Smooth muscle cell of the brain vasculature (primary cell): ENCODE measurements at places on chromosomes 11 and 22.

- DNase-seq, result no peak
Measured at GRCh38 chr11:117808784-117809183, 11.8 kb upstream of the DSCAML1 start.

GRCh38 chr11:102119997-102120396 lies 9.8 kb downstream of the YAP1 start:
- no peak for DNase-seq

DNA sequence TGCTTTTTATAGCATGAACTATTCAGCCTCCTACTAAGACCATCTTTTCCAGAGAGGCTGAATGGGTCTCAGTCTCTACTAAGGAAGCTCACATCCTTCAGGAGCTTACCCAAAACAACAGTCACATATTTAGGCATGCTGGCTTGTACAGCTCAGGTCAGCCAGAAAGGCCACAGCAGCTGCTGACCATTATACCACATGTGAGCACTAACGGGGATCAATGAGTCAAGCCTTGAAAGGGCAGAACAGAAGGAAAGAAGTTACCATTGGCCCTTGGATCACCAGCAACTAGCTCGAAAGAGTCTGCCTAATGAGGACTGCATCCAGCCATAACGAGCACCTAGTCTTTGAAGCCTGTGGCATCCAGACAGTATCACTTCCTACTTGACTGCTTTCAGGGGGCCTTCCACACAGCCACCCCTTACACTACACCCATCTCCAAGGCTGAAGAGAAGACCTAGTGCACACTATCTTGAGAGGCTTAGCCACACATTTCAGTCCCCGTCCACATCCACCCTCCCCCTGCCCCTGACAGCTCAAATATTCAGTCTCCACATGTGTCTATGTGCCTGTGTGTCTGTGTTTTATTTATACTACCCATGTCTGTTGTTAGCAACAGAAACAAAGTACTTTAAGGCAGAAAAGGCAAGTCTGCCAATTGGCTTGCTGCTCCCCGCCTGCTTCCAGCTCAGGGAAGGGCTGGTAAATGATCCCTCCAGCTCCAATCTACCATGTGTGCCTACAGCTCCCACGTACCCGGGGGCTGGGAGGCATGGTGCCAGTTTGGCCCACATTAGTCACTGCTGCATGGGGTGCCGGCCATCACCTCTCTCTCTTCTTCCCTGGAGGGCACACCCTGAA lies 95.5 kb downstream of the RPL27A start:
- no peak for DNase-seq

DNA sequence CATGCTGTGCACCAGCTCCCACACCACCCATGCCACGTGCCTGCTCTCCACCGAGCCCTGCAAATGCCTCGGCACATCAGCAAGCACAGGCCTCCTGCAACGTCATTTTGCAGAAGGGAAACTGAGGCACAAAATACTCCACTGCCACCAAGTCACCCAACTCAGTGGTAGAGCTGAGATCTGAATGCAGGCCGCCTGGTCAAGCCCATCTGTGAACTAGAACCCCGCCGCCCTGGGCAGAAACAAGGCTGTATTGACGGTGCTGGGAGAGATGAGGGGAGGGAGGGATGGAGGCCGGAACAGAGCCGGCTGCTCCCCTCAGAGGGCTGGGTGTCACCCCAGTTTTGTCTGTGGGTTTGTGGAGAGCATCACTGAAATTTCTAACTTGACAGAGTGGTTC lies 81.4 kb downstream of the CDKN1C start:
- no peak for DNase-seq

DNA sequence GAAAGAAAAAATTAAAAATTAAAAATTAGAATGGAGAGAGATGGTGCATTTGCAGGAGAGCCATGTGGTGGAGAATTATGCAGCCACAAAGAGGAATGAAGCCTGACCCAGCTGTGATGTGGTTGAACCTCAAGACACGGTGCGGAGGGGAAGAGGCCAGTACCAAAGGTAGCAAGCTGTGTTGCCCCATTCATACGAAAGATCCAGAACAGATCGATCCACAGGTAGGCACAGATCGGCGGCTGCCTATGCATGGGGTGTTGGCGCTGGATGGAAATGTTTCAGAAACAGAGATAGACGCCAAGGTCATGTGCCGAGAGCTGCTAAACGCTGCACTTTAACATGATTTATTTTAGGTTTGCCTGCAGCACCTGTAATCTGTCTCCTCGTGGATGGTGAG lies 992.3 kb downstream of the BRD1 start:
- DNase-seq, result no peak

GRCh38 chr11:92855607-92856405 lies 113.6 kb upstream of the MTNR1B start:
- DNase-seq, result no peak

- DNase-seq, result no peak
Measured at GRCh38 chr11:94837317-94837716, 69.2 kb downstream of the AMOTL1 start.

- DNase-seq, result no peak
Measured at GRCh38 chr11:111538407-111539114, 2.0 kb upstream of the LAYN start.

- no peak for DNase-seq
Measured at GRCh38 chr22:20380486-20380885, 13.5 kb upstream of the ZNF74 start.

GRCh38 chr11:10107497-10107896 lies 186.5 kb downstream of the SBF2 start:
- DNase-seq, result no peak

GRCh38 chr11:42315267-42315666 lies 855.8 kb upstream of the LRRC4C start:
- DNase-seq, result no peak

- DNase-seq, result no peak
Measured at GRCh38 chr11:85663080-85663752, 1.7 kb downstream of the CREBZF start.

GRCh38 chr11:83355391-83355790 lies 69.2 kb upstream of the CCDC90B start:
- DNase-seq, result no peak

- no peak for DNase-seq
Measured at GRCh38 chr22:46425016-46425415, 89.5 kb downstream of the TRMU start.

DNA sequence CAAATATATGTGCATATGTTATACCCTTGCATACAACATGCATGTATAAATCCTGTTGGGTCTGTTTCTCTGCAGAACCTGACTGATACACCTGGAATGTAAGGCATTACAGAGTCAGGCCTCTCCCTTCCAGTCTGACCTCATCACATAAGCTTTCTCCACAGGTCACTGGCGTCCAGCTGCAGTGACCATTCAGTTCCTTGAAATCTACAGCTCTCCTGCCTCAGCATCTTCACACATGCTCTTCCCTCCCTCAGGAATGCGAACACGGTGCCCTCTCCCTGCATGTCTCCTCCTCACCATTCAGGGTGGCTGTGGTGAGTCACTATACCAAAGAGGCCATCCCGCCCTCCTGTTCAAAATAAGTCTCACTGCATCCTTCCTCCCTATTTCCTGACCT lies 657.8 kb upstream of the B3GAT1 start:
- no peak for DNase-seq

DNA sequence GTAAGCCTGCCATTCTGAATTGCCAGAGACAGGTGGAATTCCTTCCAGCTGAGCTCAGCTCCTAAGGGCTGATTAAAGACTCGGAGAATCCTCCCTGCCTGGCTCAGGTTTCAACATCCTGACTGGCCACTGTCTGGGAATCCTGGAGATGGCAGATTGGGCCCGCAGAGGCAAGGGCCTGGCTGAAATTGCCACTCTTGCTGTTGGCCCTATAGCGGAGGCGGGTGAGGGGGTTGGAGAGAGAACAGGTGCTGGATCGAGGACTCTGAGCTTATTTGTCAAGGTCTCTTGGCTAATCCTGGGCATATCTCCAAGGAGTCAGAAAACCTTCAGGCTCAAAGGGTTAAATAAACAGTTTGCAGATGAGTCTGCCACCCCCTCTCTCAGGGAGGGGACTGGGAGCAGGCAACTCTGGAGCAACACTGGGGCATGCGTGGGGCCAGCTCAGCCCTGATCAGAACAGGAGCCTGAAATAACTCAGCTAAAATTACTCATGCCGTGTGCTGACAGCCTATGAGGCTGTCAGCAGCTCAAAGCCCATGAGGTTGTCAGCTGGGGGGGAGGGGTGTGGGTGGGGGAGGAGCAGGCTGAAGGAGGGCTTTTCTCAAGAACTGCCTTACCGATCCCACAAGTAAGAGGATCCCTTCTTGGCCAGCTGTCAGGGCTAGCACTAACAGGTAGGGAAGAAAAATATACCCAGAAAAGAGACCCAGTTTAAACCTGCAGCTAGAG lies 14.7 kb upstream of the MFRP start:
- no peak for DNase-seq

DNA sequence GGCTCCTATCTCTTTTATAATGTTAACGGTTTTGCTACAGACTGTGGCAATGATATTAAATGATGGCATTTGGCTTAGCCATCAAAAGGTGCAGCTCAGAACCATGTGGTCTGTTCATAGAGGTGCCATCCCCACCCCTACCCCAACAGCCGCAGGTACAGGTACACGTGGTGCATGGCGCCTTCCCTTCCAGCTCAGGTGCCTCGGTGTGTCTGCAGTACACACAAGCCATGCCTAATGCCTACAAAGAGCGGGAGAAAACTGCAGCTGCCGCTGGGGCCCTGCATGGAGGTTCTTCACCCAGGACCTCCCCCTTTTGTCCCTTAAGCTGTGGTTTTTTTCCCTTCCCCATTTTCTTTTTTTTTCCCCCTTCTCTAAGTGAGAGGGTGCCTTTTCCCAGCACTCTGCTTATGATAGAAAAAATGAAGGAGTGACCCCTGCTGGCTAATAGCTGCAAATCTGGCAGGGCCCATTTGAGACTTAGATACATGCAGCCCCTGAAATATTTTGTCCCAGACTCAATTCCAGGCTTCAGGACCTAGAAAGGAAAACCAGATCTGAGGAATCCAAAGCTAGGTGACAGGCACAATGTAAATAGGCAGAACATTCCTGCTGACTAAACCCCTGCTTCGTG lies 6.5 kb downstream of the OR52M1 start:
- DNase-seq, result no peak

GRCh38 chr11:98740321-98740720 lies 280.4 kb upstream of the CNTN5 start:
- DNase-seq, result no peak

GRCh38 chr22:20135265-20135664 lies 3.7 kb downstream of the ZDHHC8 start:
- DNase-seq, result no peak

DNA sequence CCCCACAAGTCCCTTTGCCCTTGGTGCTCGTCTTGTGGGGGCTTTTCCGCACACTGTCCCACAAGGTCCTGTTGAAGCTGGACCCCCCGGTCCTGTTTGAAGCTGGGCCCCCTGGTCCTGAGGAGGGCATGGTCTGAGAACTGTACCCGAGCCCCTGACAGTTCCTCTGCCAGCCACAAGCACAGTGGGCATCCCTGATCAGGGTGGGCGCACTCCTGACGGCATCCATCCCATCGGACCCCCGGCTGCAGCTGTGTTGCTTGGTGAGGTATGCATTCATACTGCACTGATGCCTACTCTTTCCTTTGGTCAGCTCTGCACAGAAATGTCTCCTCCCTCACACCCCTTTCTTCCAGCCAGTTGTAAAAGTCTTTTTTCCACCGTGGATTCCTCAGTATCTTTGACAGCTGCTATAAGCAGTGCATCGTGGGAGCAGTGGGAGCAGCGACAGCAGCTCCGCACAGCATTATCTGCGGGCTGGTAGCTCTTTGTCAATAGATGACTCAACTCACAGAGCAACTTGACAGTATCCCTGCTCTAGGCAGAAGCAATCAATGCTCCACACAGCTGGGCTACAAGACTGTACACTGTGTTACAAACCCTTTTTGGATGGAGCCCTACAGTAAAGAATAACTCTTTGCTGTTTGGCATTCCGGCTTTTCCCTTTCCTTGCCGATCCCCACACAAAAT lies 1030.8 kb upstream of the CCDC90B start:
- DNase-seq, result no peak
